ENCODE measurements at places on chromosomes 16 and 17.

DNA sequence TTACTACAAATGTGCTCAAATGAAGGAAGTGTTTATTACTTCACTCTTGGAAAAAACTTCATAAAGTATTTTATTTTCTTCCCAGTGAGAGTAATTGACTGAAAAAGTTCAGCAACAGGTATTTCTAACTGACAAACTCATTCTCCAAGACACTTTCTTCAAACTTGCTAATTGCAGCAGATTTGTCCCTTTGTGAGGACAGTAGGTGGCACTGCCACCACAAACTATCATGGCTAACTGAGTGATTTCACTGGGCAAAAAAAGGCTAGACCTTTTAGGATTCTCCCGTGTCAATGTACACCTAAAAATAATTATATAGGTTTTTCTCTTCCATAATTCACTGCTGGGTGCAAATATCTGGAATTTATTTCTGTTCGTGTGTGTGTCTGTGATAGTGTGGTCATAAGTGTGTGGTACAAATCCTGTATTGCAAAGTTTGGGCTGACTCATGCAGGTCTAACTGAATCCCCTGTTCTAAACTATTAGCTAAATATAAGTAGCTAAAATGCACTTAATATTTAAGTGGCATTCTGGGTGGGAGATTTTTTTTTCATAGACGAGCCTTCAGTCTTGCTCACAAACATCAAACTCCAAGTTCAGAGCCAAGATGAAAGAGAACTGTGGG lies 3.9 kb downstream of the HS3ST3A1 start:
- peak; percentile 68 for DNase-seq

GRCh38 chr16:86772671-86773353 lies 194.5 kb downstream of the FOXL1 start:
- no peak for DNase-seq

GRCh38 chr16:11354407-11354732 lies 9.1 kb downstream of the RMI2 start:
- no peak for DNase-seq

GRCh38 chr17:55842405-55843158 lies 91.7 kb downstream of the PCTP start:
- no peak for DNase-seq

DNA sequence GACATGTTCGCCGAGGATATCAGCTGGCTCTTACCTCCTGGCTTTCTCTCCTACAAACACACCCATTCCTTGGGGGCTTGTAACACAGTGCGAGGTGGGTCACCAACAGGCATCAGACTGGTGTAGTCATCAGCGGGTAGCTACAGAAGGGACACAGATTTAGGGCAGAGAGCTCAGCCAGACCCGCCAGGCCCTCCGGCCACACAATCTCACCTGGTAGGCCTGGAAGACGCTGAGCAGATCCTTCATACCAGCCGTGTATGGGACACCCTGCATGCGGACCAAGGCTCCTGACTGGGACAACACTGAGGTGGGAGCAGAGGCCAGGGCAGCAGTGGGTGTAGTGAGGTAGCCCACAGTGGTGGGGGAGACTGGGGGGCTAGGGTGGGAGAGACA lies 5.8 kb downstream of the ESRP2 start:
- no peak for DNase-seq

- DNase-seq, result no peak
These were observed 43.8 kb downstream of the ZNRF1 start for GRCh38 chr16:75042426-75043174.

DNA sequence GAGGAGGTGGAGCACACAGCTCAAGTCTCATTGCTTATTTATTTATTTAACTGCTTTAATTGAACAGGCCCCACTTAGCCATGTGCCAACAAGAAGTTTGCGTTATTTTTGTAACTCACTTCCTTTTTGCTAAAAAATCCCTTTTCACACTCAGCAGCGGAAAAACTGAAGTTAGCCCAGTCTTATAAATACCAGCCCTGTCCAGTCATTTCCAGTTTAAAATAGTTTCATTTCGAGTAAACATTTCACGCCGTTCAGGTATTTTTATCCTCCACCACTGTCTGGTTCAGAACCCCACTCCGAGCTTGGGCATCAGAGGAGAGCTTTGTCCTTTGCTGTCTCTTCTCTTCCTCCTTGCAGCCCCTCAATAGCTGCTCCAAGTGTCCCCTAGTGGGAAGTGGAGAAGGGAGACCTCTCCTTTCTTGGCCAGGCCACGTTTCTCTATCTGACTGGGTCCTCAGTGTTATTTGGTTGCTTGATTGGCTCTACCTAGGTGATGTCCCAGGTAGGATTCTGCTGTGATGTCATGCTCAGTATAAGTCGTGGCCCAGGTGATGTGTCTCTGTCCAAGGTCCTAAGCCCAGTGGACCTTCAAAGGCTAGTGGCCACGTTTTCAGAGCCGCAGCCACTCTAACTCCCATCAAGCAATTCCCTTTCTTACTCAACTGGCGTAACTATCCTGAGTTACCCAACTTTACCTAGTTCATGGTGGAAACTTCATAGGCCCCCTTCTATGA lies 53.0 kb upstream of the GAS7 start:
- DNase-seq, result no peak

GRCh38 chr17:699345-699744 lies 15.3 kb downstream of the VPS53 start:
- no peak for DNase-seq

Data from HuH-7 (cell line).